Activated gamma-delta T cell (primary cell): ENCODE measurements at places on chromosomes 6 and 20.

- DNase-seq: no peak
These were observed 7.1 kb downstream of the RPS6KA2 start for GRCh38 chr6:166619912-166620311.

DNA sequence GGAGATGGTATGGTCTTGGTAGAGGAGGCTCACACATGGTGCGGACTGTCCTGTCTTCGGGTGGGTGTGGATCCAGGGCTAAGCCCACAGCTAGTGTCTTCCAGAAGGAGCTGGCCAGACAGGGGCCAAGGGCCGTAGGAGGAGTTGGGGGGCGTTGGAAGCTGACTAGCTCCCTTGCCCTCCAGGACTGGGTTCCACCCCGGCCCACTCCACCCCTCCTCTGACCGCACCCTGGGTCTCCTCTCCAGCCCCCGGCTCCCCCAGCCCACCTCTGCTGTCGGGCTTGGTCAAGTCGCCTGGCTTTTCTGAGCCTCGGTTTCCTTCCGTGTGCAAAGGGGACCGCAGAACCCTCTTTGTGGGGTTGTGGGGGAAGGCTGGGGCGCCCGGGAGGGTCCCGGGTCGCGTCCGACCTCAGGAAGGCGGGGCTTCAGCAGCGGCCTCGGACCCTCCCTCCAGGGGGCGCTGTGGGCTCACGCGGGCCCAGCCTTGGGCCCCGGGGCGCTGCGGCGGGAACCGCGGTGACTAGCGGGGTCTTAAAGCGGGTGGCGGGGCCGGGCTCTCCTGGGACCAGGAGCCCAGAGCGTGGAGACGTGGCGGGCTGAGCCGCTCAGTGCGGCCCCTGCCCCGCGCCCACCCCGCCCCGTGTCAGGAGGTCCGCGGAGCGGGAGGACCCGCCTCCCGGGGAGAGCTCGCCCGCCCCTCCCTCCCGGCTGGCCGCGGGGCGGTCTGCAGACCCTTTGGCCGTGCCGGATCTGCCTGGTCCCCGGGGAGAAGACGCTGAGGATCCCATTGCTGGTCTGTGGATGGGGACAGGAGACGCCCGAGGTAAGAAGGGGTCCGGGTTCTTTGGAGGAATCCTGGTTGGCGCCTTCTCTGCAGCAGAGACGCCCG, 5.4 kb downstream of the NPBWR2 start:
- peak; percentile 33 for DNase-seq

DNA sequence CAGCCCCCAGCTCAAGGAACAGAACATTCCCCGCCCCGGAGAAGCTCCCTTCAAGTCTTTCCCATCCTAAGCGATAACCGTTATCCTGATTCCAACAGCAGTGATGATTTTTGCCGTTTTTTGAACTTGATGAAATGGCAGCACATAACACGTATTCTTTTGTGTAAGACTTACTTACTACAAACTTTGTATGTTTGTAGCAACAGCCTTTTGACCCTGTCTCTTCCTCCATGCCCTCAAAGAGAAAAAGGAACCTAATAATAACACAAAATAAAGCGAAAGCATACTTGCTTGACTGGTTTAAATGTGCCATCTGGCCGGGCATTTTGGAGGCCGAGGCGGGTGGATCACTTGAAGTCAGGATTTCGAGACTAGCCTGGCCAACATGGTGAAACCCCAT, 26.4 kb upstream of the SLC9A8 start:
- no peak for DNase-seq

GRCh38 chr6:154352898-154353585, 3.6 kb downstream of the IPCEF1 start:
- no peak for DNase-seq

- no peak for DNase-seq
These were observed 37.5 kb upstream of the HAO1 start for GRCh38 chr20:7977709-7978108.

DNA sequence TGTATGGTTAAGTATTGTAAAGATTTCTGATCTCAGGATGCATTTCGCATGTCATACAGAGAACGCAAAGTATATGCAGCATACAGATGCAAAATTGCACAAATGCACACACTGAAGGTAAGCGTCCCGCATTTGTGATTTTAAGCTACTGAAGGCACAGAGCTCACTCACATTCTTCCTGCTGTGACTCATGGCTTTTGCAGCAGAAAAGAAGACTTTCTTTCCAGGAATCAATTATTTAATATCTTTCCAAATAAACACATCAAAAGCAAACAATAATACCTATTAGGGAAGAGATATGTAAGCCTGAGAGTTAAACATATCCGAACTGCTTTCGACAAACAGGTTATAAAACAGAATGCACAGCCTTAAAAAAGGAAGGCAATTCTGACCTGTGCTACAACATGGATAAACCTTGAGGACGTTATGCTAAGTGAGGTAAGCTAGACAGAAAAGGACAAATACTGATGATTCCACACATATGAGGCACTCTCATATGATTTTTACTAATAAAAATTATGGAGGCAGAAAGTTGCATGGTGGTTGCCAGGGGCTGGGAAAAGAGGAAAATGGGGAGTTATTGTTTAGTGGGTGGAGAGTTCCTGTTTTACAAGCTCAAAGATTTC, 109.0 kb downstream of the TFAP2A start:
- DNase-seq: no peak

DNA sequence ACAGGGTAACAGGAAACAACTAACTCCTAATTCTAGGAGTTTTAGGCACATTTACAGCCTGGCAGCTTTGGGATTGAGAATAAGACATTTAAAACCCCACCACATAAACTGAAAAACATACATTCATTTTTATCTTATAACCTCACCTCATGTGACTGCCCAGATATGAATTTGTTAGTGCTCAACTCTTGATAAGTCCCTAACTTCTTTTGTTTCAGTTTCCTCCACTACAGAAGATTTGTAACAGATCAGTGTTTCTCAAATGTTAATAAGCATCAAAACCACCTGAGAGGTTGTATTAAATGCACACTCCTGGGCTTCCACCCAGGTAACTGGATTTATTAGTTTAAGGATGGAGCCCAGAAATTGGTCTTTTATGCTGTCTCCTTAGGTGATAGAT, 190.1 kb upstream of the ARID1B start:
- DNase-seq: no peak

DNA sequence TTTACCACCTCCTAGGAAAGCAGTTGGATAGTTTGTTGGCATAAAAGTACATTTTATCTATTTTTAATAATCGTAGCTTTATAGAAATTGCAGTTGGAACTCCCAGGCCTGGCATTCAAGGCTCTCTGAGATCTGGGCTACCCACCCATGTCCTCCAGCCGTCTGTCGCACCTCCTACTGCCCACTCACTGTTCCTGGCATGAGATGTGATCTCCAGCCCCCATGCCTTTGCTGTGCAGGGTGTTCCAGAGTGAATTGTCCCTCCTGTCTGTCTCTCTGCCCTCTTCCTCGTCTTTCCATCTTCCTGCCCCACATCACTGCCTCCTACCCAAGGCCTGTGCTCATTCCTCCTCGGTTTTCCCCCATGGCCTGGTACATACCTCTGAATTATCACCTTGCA, 50.7 kb downstream of the PTPN1 start:
- no peak for DNase-seq

DNA sequence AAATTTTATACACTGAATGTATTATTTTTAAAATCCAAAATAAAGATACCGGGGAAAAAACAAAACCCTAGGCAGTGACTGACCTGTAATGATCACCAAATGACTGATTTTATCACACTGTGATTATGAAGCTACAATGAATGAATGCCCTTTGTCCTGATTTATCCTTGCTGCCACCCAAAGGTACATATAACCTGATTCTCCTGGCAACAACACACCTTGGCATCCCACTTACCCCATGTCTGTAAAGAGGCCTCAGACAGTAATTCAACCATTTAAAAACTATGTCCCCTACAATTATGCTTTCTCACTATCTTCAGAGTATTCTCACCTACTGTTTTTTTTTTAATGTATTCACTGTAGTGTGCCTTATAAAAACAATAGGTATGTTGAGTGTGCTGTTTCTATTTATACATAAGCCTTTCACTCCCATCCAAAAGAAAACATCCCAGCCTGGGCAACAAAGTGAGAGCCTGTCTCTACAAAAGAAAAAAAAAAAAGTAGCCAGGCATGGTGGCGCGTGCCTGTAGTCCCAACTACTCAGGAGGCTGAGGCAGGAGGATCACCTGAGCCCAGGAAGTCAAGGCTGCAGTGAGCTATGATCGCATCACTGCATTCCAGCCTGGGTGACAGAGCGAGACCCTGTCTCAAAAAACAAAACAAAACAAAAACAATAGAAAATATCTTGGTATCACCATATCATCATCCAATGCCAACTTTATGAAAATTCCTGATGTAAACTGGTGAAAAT, 21.7 kb downstream of the B4GALT5 start:
- no peak for DNase-seq

- no peak for DNase-seq
These were observed 4.0 kb downstream of the IRF4 start for GRCh38 chr6:395432-396125.

DNA sequence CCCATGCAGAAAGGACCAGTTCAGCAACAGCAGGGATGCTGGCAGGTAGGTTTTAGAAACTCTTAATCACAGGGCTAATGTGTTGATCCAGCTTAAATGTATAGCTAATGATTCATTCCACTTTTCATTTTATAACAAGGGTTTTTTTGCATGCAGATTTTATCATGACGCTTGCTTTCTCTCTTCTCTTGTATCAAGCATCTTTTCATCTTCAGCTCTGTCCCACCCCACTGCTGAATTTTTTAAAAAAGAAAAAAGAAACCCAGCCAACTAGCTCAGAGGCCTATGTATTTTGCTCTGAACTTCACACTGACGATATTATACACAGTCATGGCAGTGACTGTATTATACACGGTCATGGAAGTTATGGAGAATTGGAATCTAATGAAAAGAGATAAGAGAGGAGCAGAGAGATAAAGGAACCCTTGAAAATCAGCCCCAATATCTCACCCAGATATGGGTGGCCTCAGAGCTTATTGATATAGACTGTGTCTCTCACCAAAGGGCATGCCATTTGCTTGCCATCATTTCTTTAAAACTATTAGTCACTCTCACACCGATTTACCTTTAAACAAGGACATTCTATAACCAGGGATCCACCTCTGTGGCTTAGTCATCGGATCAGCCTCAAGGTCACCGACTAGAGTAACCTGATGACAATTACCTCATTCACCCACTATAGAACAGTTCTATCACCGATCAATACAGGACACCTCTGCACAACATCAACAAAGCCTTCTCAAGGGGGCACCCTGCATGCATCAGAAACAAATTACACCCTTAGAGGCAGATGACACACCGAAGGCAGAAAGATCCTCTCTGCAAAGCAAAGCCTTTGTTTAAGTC, 222.0 kb downstream of the ATXN1 start:
- no peak for DNase-seq

GRCh38 chr6:24666641-24667377, at the start of the genes ACOT13 and TDP2:
Gene ACOT13, plus strand, starts transcription at chr6:24667077. Its CDS starts 187 bp downstream, at chr6:24667264.
Gene TDP2, minus strand, starts transcription at chr6:24666899. Its CDS starts 37 bp downstream, at chr6:24666862.
- DNase-seq: peak; percentile 97

- DNase-seq: no peak
These were observed 42.5 kb upstream of the SLC22A1 start for GRCh38 chr6:160078883-160079685.

DNA sequence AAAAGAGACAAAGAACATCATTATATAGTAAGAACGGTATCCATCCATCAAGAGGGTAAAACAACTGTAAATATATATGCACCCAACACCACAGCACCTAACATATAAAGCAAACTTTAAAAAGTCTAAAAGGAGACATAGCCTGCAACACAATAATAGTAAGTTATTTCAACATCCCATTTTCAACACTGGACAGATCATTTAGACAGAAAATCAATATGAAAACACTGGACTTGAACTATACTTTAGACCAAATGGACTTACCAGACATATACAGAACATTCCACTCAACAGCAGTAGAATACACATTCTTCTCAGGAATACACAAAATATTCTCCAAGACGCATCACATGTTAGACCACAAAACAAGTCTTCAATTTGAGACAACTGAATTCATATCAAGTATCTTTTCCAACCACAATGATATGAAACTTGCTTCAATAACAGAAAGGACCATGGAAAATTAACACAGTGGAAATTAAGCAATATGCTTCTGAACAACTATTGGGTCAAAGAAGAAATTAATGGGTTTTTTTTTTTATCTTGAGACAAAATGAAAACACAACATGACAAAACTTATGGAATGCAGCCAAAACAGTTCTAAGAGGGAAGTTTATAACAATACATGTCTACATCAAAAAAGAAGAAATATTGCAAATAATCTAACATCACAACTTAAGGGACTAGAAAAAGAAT, 23.9 kb upstream of the ASF1A start:
- no peak for DNase-seq

GRCh38 chr6:111439171-111439570, 43.8 kb downstream of the REV3L start:
- no peak for DNase-seq
